GF-D8 (cell line): ENCODE measurements at places on chromosomes 13 and 19.

DNA sequence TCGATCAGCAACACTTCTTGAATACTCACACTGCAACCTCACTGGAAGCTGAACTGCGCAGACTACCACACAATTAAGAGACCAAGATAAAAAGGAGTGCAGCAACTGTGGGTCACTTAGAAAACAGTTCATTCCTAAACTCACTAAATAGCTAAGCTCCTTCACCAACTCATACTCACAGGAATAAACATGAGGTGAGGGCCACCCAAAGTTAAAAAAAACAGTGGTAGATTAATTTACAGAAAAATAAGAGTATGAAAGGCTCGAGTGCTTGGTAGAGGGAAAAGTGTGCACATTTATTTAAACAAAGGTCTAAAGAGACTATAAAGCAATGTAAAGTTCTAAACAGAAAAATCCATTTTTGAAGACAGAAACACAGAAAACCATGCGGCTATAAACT, 7.6 kb downstream of the ANKRD10 start:
- no peak for DNase-seq

GRCh38 chr19:17289489-17289888, 7.8 kb downstream of the ANKLE1 start:
- DNase-seq = no peak

GRCh38 chr13:95301183-95301967, at the start of gene ABCC4:
TSS of gene ABCC4 (minus strand) at chr13:95301451. CDS start at chr13:95301314, 137 bp downstream.
- peak; percentile 72 for DNase-seq

GRCh38 chr13:28047757-28048388, 52.5 kb downstream of the FLT3 start:
- DNase-seq = no peak

- no peak for DNase-seq
These were observed 101.2 kb upstream of the MBNL2 start for GRCh38 chr13:97120976-97121375.

DNA sequence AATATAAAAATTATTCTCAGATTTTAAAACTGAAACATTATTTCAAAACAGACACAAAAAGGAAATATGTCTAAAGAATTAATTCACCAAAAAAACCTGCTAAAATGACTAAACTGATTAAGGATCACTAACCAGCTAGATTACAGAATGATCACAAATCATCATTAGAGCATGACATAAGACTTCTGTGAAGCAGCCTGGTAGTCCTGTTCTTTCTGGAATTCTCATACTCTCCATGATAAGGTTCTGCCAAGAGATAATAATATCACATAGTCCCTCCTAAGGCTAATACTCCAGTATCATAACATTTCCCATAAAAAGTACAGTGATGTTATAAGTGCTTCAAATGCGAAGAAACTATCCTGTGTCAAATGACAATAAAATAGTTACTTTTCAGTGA, 1814.9 kb downstream of the SLITRK5 start:
- DNase-seq = no peak

GRCh38 chr19:6064336-6065073, 45.8 kb downstream of the RFX2 start:
- no peak for DNase-seq

DNA sequence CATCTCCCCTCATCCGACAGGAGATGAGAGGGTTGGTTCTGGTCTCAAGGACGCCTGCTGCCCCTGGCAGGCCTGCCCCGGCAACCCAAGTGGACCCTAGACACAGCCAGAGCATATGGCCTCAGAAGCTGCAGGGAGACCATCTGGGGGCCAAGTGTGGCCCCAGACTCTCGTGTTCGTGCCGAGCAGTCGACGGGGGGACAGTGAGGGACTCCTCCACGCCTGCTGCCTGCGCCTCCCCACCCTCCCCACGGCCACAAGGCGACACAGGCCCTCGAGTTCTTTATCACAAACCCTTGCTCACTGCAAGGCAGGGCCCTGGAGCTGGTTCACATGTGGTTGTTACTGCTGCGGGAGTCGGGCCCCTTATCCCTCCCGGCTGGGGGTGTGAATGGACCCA, 9.3 kb downstream of the CAPS start:
- DNase-seq = no peak

GRCh38 chr19:1516395-1516753, 3.6 kb upstream of the ADAMTSL5 start:
- DNase-seq = no peak

GRCh38 chr19:10884274-10884673, 12.9 kb downstream of the CARM1 start:
- DNase-seq = no peak

DNA sequence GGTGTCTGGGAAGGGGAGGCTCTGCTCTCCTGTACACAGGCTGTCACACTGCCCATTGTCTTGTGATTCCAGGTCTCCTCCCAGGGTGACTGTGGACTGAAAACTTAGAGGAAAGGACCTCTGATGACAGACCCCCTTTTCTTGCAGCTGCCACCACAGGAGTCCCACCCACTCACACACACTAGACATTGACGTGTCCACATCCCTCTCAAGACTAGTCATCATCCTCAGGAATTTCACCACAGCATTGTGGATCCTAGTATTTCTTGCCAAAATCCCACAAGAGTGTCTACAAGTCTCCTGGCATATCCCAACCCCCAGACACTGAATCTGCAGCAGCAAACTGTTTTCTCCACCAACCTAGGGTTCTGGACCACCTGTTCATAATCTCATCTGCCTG, 5.3 kb downstream of the ZNF85 start:
- no peak for DNase-seq

DNA sequence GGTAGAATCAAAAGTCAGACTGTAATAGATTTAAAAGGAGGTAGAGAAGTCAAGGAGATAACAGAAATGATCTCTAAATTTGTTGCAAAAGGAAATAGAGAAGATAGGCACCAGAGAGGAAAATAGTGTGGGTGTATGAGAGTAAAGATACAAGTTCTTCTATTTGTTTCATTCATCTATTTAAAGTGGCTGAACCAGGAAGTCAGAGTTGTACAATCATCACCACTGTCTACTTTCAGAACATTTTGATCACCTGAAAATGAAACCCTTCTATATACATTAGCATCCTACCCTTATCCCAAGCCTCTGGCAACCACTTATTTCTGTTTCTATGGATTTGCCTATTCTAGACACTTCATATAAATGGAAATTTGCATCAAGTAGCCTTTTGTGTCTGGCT, 36.7 kb downstream of the INTS6 start:
- no peak for DNase-seq
